Astrocyte of the hippocampus (primary cell): ENCODE measurements at places on chromosomes 5 and 9.
A peak's percentile ranks its signal among the peaks of the same experiment; 100 is the strongest.

DNA sequence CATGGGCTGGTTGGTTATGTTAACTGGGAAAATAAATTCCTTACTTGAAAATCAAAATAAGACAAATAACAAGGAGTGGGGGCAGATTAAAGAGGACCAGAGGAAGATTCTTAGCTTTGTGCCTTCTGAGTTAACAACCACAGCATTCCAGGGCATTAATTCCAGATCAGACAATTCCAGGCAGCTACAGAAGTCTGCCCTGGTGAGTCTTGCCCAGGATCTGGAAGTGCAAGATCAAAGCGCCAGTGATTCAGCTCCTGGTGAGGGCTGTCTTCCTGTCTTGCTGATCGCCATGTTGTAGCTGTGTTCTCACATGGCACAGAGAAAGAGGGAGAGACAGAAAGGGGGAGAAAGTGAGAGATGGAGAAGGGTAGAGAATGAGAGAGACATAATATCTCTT is 65.6 kb downstream of the ANXA2R start:
- peak; percentile 89 for DNase-seq

- no peak for DNase-seq
These were observed 35.6 kb upstream of the LMNB1 start for GRCh38 chr5:126741361-126741760.

DNA sequence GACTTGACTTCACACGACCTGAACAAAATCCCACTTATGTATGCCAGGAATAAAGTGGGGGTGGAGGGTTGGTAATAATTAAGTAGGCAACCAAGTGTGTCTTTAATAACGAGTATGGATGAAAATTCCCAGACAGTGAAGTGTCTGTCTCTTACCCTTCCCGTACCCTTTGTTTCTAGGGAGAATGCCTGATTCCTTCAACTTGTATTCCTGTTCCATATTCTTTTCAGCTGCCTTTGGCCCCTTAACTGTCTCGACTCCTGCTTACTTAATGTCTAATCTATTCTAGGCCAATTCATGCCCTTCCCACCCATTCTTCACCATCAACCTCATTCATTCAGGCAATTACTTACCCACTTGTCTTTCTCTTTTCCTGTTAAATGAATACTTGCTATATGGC is 380.5 kb downstream of the RAB3C start:
- DNase-seq = no peak

- peak; percentile 46 for DNase-seq
These were observed 20.3 kb downstream of the WHRN start for GRCh38 chr9:114484854-114485443.

DNA sequence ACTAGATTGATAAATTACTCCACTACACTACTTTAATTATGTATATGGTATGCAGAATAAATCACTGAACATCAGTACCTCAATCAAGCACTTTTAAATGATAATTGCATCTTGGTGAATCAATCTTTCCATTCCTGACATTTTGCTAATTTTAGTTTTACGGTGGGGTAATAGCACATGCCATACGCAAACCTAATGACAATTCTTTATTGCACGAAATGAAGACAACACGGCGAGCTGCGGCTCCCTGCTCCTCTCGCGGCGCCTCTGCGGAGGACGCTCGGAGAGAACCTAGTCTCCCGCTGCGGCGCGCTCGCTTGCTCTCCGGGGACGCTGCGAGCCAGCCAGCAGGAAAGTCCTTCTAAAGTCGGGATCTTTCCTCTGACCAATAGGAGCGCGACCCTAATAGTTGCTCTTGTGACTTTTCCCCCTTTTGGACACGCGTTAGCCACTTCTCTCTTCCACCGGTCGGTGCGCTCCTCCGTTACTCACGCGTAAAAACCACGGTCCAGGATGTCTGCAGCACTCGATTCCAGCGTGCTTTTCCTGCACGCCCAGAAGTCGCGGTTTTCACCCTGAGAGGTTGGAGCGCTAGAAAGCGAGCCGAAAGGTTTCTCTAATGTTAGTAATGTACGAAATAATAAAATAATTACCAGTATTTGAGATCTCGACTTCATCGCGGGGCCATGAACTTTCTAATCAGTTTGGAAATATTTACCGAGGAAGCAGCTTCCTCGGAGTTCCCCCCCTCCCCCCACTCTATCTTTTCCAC is 1.0 kb upstream of the MEF2C start:
- peak; percentile 78 for DNase-seq

- no peak for DNase-seq
These were observed 33.5 kb downstream of the FAF2 start for GRCh38 chr5:176481711-176482110.

DNA sequence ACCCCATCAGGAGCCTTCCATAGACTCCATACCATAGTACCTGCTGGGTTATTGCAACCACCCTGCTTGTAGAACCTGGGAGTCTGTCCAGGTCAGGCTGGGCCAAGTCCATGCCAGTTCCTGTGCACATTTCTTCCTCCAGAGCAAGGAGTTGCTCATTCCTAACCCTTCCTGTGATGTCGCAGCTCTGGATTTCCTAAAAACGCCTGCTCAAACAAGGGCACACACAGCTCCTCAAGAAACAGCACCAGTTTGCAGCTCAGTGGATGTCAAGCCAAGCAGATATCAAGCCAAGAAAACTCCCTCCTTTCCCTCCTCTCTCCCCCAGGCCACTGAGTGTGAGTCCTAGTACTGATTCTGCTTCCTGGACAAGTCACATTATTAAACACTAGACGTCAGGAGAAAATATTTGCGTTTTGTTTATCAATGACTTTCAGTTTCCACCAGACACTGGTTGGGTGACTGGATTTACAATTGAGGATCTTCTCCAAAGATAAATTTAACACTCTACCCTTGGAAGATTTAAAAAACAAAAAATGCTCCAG is 59.6 kb downstream of the SLC1A1 start:
- no peak for DNase-seq

DNA sequence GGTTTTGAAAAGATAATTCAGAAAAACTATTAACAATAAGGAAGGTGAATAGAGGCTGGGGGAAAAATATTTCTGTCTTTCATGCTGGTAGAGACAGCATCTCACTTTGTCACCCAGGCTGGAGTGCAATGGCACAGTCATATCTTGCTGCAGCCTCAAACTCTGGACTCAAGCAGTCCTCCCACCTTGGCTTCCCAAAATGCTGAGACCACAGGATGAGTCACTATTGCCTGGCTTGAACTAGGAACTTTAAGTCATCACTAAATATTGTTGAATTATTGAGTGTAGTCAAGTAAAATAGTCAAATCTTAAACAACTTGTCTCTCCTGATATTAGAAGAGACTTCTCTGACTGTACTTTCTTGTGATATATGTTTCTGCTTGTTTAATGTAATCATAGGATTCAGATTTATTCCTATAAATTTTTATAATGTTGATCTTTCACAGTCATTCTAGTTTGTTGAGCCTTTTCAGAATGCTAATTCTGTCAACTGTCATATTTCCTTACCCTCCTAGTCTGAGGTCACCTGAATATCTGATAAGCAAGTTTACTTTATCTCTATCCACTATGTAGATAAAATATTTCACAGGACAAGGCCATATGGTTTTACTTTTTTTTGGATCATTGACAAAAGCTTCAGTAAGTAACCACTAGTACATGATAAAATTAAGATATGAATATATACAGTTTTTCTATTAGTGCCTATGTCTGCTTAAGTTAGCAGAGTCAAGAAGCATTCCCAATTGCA is 1696.5 kb downstream of the MAT2B start:
- DNase-seq = peak; percentile 48

GRCh38 chr5:181243564-181244343 is at the start of gene RACK1:
Gene RACK1, minus strand, starts transcription at chr5:181243906. Its CDS starts 106 bp downstream, at chr5:181243800.
- peak; percentile 95 for DNase-seq

GRCh38 chr9:93326654-93327053 is 124.8 kb upstream of the FAM120A start:
- DNase-seq = no peak

GRCh38 chr9:33649463-33649862 is 125.4 kb downstream of the ANKRD18B start:
- DNase-seq = no peak

- no peak for DNase-seq
These were observed 423 bp downstream of the IPPK start for GRCh38 chr9:92669527-92669889.

- DNase-seq = peak; percentile 1
These were observed 403.0 kb downstream of the HINT1 start for GRCh38 chr5:130762031-130762430.

DNA sequence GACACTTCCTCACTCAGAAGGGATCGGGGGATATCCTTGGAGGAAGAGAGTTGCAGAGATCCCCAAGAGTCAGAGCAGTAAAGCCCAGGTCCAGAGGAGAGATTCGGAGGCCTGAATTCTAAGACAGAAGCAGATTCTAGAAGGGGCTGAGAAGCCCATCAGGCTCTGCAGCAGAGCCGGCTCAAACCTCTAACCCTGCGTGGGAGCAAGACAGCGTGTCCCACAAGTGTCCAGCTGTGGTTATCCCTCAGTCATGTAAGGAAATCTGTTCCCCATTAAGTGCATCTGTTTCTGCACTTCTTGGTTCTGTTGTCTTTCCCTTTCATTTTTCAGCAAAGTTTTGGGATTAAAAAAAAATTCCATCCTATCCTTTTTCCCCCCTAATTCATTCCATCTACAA is 4.8 kb upstream of the DIAPH1 start:
- DNase-seq = no peak

DNA sequence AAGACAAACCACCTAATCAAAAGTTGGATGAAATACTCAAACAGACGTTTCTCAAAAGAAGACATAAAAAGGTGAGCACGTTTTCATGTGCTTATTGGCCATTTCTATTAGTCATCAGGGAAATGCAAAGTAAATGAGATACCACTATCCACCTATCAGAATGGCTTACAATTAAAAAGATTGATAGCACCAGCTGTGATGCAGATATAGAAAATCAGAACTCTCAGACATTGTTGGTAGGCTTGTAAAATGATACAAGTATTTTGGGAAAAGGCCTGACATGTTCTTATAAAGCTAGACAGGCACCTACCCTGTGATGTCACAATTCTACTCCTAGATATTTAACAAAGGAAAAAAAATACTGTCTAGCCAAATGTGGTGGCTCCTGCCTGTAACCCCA is 44.0 kb upstream of the SLC30A5 start:
- no peak for DNase-seq

DNA sequence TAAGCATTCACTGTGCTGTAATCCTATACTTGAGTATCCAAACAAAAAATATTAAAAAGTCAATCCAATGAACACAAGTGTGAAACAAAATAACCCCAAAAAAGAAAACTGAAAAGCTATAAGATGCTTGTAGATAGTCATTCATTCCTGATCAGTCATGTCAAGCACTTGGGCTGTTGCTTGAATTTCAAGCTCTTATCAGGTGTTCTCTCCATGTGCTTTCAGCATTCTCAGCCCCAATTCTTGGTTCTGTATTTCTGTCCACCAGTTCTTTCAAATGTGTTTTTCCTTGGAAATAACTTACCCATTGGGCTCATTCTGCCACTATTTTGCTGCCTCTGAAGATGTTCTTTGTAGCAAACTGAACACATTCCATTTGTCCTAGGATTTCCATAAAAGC is 4.7 kb downstream of the ZFAND5 start:
- no peak for DNase-seq

GRCh38 chr9:129989740-129990139 is 53.2 kb downstream of the FNBP1 start:
- peak; percentile 88 for DNase-seq

GRCh38 chr5:31819926-31820516 is 181.1 kb downstream of the PDZD2 start:
- peak; percentile 16 for DNase-seq

- DNase-seq = no peak
These were observed 27.2 kb upstream of the CCNJL start for GRCh38 chr5:160339406-160340130.

- DNase-seq = no peak
These were observed 47.1 kb downstream of the ALDH1A1 start for GRCh38 chr9:72905514-72906480.

GRCh38 chr9:32698706-32699277 is 63.3 kb upstream of the TAF1L start:
- DNase-seq = peak; percentile 31

GRCh38 chr5:88539693-88540365 is 271.2 kb upstream of the TMEM161B start:
- DNase-seq = peak; percentile 57

DNA sequence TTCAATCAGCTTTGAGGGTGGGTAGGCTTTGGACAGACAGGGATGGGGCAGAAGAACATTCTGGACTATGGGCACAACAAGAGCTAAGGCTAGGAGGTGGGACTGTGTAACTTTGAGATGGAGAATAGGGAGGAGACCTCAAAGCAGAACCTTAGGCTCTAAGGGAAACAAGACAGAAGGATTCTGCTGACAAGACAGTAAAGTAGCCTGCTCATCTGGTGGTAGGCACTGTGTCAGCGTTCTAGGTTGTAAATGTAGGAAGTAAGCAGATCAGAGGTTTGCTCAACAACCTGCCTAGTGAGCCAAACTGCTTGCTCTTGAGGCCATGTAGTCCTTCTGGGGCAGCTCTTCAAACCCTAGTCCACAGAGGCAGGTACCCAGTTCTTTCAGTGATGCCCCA is 15.0 kb upstream of the IL12B start:
- DNase-seq = no peak

DNA sequence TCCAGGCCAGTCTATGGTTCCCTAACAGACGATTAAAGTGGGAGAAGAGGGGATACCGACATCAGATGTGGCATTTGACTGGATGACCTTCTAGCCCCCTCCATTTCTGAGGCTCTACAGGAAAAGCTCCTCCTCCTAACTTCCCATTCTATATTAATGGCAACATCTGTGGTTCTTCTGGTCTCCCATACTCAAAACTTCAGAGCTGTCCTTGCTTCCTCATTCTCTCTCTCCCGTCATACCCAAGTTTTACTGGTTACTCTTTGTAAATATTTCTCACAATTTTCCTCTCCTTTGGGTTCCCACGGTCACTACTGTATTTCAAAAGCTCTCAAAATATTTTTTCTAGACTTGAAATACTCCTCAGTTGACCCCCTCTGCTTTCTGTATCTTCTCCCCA is 36.0 kb upstream of the IL7R start:
- DNase-seq = no peak
